ENCODE measurements at places on chromosomes 1 and 21.

DNA sequence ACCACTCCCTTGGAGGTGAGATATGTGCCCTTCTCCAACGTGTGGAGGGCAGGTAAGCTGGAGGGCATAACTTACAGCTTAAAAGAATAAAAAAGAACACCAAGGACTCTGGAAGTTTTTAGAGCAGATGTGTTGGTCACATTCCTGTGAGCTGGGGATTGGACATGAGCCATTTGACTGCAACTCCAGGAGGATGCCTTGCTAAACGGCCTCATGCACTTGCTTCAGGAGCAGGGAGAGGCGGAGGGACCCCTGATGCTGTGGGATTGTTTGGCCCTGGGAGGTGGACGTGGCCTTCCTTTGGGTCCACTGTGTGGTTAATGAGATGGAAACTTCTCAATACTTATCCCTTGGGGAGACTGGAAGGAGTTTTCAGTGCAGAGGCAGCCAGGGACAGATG is 185.6 kb downstream of the RHOU start:
- no peak for DNase-seq

DNA sequence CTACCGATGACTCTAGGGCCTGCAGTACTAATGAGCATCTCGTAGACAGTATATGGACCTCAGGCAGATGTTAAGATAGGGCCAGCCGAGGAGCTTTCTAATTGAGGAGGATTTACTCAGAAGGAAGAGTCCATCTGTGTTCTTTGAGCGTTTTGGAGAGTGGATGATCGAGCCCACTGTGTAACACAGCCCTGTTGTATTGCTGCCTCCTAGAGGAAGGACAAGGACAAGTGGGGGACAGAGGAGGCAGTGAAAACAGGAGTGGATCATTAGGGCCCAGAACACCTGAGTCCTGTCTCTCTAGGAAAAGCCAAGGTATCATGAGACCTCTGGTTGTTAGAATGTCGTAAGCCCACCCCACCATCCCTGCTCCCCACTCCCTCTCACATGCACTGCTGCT is 62.9 kb downstream of the TBX19 start:
- DNase-seq, result no peak

DNA sequence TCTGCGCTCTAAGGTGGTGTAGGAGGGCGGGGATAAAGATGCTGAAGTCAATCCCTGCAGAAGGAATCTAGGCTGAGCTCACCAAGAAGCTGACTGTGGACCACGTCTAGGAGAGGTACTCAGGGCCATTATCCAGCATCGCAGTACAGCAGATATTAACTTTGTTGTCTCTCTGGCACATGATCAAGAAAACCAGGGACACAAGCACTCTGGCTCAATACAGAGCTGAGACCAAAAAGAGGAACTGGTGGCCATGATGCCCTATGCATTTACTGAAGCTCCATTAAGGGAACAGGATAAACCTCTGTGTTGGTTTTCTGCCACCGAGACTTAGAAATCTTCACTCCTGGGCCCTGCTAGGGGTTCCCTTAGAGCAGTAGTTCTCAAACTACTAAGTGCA is 38.0 kb upstream of the ANGPTL7 start:
- DNase-seq, result no peak

- DNase-seq, result no peak
These were observed 113.4 kb upstream of the SPAG17 start for GRCh38 chr1:118298397-118298796.

DNA sequence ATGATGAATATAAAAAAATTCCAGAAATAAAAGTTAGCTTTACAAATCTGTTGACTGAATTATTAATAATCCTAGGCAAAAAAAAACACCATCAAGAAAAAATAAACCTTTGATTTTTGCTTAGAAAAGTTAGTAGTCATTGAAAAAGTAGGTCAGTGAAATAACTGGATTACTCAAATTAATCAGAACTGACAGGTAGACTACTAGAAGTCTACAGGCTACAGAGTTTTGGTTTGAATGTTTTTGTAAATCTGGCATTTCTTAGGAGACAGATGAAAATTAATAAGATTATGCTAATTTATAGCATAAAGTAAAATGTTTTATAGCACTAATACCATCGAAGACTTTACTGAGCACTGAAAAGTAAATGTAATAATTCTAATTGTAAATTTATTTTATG is 511.9 kb downstream of the PTPRC start:
- no peak for DNase-seq
